Type B pancreatic cell (in vitro differentiated cells): ENCODE measurements at places on chromosomes 1 and 21. TPM values are rescaled to one million over a fixed set of nuclear protein-coding genes. Genes with fewer than 3 reads are reported as not detected.

GRCh38 chr1:175405766-175406165 is 213.2 kb upstream of the KIAA0040 start:
- DNase-seq, result no peak

DNA sequence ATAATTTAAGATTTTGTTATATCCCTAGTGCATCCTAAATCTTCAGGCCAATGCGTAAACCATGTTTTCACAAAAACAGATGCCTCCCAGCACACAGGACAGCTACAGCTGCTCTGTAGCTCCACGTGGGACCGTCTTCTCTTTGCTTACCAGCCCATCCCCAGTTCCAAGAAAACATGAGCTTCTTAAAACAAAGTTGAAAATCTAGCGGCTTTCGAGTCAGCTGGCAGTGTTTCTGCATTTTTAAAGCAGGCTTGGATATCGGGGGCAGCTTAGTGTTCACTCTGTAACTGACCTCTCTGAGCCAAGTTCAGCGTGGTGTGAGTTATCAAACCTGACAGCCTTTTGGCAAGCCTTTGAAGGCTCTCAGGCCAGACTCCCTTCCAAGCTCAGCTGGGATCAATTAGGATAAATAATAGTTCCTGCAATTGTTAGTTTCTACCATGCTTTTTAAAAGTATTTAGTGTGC is 881.5 kb downstream of the LTN1 start:
- no peak for DNase-seq

- DNase-seq, result no peak
Observed at GRCh38 chr1:85148524-85149250, 52.1 kb downstream of the SYDE2 start.

- DNase-seq, result no peak
Observed at GRCh38 chr1:176241385-176242015, 34.4 kb upstream of the COP1 start.

DNA sequence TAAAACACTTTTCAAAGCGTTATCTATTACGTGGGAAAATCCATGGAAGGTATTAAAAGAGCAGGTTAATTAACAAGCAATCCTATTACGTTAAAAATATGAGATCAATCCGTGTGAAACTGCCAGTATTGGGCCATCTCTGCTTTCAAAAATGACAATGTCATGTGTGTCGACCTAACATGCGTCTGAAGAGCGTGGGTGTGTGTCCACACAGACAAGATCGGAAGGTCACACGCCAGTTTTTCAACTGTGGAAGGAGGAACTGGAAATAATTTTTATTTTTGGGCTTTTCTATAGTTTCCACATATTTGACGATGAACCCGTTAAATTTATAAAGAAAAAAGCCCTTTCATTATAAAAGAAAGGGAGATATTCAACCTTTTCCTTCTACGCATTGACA is 17.6 kb upstream of the ALDH4A1 start:
- no peak for DNase-seq

GRCh38 chr1:116226017-116226416 is 114.8 kb downstream of the MAB21L3 start:
- no peak for DNase-seq

Gene TFAP2E
- 1.3 and 1.4 TPM in 2 replicates for total RNA-seq

Gene SYTL1
- total RNA-seq, result 37.2 and 105 TPM in 2 replicates

Gene TIAM1
- total RNA-seq, result 49.3 and 67.6 TPM in 2 replicates

Gene ASCL5
- total RNA-seq, result not detected in 2 replicates

Gene CHIA
- total RNA-seq, result 1.3 and 1.9 TPM in 2 replicates
